HCEC 1CT (cell line): ENCODE measurements at places on chromosomes 12 and 14.

DNA sequence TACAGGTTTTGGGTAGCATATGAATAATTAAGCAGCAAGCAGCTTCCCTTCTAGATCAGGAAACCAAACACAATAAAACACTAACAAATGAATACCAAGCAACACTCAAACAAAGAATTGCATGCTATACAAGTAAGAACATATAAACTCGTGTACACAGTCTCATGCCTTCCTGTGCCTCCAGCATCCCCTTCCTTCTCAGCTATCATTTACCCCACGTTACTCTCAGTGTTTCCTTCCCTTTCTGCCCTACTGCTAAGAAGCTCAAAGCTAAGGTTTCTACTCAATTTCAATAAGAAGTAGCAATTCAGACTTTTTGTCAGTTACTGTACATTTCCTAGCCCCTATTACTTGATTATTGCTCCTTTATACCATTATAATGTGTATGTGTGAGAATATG is 81.0 kb downstream of the DUSP16 start:
- DNase-seq: no peak

- DNase-seq: no peak
These were observed 102.7 kb upstream of the NAV3 start for GRCh38 chr12:77728018-77728417.

- no peak for DNase-seq
These were observed 653.9 kb upstream of the TMEM132C start for GRCh38 chr12:127613056-127613455.

- DNase-seq: no peak
These were observed 64.3 kb downstream of the ZNF664 start for GRCh38 chr12:124037331-124037730.

GRCh38 chr12:68455691-68456345 is 123.7 kb upstream of the MDM1 start:
- no peak for DNase-seq

- no peak for DNase-seq
These were observed 263.4 kb downstream of the SOX5 start for GRCh38 chr12:23686095-23686494.

DNA sequence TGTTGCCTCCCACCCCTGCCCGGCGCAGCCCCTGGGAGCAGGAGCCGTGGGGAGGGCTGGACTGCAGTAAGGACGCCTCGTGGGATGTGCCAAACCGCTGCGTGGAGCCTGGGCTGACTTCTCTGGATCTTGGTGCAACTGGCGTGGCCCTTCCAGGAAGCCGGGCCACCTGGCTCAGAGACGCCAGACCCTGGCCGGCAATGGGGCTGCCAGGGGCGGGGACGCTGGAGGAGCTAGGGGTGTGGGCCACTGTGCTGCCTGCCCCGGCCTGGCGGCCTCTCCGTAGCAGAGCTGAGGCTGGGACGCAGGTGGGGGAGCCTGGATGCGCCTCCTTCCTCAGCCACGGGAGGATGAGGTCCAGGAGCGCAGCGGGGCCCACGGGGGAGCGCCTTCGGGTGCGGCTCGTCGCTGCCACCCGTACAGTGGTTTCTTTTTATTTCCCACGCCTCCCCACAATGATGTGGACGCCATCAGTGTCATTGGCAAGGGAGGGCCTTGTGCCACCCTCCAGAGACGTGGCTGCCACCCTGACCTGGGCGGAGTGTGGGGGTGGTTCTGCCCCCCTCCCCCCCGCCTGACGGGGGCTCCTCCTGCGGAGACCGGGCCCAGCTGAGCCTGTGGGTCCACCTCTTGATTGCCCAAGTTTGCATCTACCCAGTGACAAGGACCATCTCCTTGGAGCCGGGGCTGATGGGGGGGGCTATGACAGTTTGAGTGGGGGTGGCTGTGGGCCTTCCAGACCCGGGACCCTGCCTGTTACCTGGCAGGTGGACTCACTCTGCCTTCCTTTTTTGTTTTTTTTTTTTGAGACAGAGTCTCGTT is 11.3 kb downstream of the DDX51 start:
- DNase-seq: no peak

- DNase-seq: no peak
These were observed 1.5 kb downstream of the STYK1 start for GRCh38 chr12:10672231-10672868.

DNA sequence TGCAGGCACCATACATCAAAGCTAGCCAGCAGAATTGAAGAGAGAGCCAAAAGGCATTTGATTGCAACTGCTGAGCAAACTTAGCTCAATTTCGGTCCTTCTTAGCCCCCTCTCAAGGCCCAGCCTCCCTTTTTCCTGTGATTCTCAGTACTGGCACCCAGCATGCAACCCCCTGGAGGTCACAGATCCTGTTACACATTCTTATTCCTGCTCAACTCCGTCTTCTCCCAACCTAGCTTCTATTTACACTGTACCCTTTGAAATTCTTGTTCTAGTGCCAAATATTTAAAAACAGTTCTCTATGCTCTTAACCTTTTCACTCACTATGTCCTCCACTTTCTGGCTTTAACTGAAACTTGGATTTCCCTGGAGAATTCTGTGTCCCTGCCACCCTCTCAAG is 131.3 kb upstream of the CPSF6 start:
- no peak for DNase-seq

DNA sequence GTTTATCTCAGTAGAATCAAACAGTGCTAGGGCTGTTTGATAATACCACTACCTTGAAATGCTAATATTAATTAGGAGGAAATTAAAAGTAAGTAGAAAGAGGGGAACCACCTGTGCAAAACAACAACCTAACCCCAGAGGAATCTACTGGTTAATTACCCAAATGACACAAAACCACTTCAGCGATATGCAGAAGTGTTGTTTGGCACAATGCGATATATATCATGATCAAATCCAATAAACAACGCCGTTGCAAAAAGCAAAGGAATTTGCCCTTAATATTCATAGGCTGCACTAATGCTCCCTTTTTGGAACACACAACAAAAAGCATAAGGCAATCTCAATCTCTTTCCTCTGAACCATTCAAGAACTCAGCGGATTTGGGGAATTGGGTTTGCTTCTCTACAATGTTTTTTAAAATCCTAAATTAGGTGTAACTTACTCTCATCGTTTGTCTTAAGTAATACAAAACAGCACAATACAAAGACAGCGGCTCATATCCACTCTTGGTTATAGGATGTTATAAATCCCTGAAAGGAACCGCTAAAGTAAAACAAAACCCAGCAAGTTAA is 1.5 kb downstream of the MAP4K5 start:
- no peak for DNase-seq

DNA sequence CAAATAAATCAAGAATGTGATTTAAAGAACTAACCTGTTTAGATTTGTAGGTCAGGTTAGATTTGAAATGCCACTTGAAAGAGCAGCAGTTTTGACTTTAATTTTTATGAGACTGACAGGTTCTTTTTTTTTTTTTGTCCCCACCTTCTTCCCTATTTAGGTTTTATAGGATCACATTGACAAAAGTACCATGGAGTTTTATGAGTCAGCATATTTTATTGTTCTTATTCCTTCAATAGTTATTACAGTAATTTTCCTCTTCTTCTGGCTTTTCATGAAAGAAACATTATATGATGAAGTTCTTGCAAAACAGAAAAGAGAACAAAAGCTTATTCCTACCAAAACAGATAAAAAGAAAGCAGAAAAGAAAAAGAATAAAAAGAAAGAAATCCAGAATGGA is 31.9 kb downstream of the KTN1 start:
- no peak for DNase-seq

GRCh38 chr12:113096675-113097461 is 38.7 kb downstream of the RASAL1 start:
- DNase-seq: no peak

GRCh38 chr12:110112335-110112660 is 11.9 kb upstream of the IFT81 start:
- DNase-seq: no peak

- DNase-seq: no peak
These were observed 248.2 kb downstream of the SLC41A2 start for GRCh38 chr12:104709692-104710435.

DNA sequence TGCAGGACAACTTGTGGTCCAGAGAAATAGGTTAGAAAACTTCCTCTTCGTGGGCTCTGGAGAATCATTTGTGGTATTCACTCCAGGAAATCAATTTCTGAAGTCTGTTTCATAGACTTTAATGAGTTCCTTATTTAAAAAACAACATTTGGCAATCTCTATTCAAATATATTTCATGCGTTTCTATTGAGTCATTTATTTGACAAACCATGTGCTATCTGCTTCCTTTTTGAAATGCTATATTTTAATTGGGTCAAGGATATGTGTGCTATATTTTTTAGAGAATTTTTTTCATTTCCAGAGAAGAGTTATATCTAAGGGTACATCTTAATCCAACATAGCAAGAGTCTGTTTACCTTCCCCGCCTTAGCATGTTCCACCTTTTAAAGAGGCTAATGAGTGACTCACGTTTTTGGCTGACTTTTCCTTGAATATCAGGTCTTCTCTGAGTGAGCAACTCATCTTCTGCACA is 252.4 kb upstream of the EGLN3 start:
- no peak for DNase-seq

DNA sequence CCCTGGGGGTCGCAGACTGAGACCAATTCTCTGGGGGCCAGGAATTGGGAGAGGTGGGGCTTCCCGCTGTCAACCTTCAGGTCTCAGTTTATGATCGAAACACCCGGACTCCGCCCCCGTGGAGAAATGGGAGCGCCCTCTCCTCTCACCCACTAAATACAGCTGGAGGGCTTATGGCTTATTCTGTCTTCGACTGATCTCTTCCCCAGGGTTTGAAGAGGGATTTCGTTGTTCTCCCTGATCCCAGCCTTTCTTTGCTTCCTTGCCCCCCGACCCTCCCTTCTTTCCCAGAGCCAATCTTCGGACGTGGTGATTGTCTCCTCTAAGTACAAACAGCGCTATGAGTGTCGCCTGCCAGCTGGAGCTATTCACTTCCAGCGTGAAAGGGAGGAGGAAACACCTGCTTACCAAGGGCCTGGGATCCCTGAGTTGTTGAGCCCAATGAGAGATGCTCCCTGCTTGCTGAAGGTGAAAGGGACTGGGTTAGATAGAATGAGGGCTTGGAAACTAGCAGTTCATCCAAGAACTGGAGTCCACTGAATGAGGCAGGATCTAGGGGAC is 607 bp downstream of the OS9 start:
- peak; percentile 1 for DNase-seq

DNA sequence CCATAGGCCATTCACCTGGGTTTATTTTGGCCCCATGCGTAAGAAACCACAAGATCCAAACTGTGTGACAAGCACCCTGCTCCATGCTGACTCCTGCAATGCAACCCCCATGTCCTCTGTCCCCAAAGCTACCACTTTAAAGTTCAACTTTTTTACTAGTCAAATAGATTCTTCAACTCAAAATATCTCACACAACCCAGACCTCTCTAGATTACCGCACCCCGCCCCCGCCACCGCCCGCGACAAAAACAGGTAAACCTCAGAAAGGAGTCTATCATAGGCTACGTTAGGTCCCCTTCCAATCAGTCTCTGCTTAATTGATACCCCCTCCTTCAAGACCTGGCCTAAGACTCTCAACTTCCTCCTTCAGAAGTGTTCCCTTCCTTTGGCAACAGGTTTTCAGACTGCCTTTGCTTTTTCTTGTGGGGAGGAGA is 2.2 kb downstream of the ZFP36L1 start:
- DNase-seq: no peak

DNA sequence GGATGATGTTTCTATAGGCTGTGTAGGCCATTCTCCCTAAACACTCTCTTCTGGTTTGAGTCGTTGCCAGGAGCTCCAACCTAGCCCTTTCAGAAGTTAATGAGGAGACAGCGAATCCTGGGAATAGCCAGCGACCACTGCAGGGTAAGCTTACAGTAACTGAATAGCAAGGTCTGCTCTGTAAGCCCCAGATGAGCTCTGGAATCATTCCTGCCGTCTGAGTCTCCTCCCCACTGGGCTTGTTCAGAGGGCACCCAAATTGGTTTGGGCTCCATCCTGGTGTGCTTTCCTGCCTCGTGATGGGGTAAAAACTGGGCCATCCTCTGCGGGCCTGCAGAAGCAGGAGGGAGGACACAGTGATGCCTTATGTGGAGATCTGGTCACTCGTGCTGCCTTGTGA is 43.3 kb upstream of the EMP1 start:
- no peak for DNase-seq

- DNase-seq: no peak
These were observed 40.9 kb upstream of the ELK3 start for GRCh38 chr12:96153131-96153725.

GRCh38 chr14:103332143-103332919 is 1.7 kb upstream of the EIF5 start:
- no peak for DNase-seq

DNA sequence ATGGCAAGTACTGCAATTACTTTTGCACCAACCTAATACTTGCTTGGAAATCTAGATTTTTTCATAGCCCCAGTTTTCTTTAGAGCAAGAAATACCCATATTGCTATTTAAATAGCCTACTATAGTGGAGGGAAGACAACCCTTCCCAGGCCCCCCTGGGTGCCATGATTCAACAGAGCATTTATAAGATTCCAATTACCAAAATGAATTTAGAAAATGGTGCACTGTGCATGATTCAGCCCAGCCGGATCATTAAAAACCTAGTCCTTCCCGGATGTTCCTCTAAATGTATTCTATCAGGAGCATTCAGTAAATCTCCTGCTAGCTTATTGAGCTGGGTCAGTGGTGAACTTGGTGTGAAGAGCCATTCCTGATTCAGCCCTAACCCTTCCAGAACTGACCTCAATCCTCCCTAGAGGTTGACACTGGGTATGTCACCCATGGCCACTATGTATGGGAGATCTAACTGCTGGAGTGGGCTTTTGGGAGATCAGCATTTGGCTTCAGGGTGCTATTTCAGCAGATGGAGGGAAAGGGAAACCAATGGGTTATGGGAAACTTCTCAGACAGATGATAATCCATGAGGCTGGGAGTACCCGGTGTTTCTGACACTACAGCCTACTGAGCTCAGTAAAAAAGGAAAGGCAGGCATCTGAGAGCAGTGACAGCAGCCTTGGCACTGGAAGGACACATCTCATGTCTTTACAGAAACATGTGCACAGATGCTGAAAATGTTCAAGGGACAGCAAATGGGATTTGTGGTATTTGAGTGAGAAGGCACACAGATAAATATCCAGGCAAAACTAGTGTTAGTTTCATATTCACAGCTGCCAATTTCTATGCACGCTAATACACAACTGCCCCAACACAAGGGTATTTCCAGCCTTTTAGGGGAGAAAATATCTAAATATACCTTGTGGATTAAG is 258.9 kb downstream of the DPF3 start:
- no peak for DNase-seq

- DNase-seq: no peak
These were observed 34.2 kb downstream of the RILPL1 start for GRCh38 chr12:123499332-123499731.
